Lung (tissue), 17 donors: ENCODE measurements at places on chromosomes 12 and 14.
A peak's percentile ranks its signal among the peaks of the same experiment; 100 is the strongest.

DNA sequence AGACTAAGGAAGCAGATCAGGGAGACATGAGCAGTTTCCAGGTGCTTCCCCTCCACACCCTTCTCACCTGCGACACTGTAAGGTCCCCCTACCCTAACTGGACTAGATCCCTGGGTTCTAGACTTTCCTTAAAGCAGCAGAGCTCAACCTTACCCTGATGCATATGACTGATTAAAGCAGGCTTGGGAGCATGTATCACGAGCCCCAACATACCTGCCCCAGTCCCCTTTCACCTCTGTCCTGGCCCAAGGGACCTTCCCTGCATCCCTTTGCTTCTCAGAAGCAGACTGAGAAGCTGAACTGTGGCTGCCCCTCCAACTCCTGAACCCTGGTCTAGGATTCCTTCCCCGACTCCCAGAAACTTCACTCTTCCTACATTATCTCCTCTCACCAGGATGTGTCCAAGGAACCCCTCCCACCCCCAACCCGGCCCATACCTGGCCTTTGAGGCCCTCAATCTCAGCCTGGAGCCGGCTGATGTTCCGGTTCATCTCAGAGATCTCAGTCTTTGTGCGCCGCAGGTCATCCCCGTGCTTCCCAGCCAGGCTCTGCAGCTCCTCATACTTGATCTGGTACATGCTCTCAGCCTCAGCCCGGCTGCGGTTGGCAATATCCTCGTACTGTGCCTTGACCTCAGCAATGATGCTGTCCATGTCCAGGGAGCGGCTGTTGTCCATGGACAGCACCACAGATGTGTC, 5.4 kb downstream of the KRT8 start:
- DNase-seq: no peak

- no peak for DNase-seq
Measured at GRCh38 chr12:62882696-62883095, 52.3 kb downstream of the PPM1H start.

DNA sequence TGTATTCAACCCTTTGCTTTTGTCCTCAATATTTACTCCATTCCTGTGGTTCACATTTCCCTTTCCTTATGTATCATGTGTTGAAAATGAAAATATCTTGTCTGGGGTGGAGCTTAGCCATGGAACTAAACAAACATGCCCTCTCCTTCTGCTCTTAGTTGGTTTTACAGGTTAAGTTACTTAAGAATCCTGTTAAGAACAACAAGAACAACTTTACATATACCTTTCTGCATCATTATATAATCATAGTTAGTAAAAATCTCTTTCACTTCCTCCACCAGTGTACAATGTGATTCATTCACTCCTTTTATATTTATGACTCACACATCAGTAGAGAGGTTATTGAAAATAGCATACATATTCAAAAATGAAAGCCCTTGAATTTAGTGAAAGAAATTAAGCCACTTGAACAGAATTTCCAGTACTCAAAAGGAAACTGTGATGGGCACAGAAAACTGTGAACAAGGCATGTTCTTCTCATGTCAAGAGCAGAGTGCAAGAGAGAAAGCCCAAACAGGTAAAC, 307.7 kb downstream of the CCDC91 start:
- no peak for DNase-seq

DNA sequence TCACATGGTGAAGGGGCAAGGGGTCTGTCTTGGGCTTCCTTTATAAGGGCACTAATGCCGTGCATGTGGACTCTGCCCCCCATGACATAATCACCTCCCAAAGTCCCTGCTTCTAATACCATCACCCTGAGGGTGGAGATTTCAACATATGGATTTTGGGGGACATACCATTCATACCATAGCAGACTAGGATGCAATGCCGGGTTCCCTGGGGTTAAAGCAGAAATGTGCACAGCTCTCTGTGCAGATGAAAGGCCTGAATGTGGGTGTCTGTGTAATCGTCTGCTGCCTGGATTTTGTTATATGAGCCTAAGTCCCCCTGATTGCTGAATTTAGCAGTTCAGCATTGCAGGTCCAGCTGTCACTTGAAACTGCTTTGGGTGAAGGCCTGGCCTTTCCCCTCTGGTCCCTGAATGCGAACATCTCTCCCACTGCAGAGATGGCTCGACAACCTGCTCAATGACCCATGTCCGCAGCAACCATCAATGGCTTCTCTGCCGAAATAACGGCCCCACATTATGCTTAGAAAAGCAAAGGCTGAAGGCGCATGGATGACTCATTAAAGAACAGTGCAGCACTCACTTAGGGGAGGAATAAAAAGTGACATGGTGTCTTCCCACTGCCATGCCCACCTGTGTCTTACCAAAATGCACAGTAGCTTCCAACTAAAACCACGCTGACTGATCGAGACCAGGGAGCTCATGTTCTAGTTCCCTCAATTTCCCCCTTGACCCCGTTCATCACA, 286.3 kb downstream of the DPF3 start:
- DNase-seq: no peak

- DNase-seq: peak; percentile 46
Measured at GRCh38 chr12:164207-164606, 49.8 kb downstream of the SLC6A12 start.

GRCh38 chr12:111409780-111410430, 4.2 kb downstream of the SH2B3 start:
- DNase-seq: peak; percentile 33

- DNase-seq: no peak
Measured at GRCh38 chr12:63916561-63917476, 72.3 kb downstream of the SRGAP1 start.

- DNase-seq: no peak
Measured at GRCh38 chr14:35438910-35439713, 34.6 kb upstream of the NFKBIA start.
